ENCODE measurements at places on chromosomes 4 and X.
A peak's percentile ranks its signal among the peaks of the same experiment; 100 is the strongest.

DNA sequence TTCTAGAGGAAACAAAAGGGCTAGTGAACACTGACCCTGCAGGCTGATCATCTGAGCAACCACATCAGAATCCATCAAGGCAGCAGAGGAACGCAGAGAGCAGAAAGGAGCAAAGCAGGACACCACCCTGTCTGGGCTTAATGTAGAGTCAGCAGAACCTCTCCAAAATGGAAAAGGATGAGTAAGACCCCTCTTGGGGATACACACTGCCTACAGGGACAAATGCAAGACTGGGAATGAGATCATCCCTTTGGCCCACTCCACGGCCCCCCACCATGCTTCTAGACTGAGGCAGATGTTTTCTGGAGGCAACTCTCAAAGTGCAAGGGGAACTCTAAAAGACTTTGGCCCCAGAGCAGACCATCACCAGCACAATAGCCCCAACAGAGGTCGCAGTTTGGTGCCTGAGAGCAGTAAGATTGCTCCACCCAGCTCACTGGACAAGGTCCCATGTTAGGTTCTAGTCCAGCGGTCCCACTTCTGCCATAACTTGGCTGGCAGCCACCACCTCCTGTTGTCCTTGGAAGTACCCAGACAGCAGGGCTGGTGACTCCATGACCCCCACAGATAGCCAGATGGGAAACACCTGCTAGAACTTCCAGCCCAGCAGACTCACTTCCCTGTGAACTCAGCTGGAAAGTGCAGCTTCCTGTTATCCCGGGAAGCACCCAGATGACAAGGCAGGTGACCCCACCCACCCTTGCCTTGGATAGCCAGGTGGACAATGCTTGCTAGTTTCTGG, 372.7 kb downstream of the INPP4B start:
- DNase-seq: no peak

GRCh38 chr4:35802644-35803043, 441.7 kb downstream of the ARAP2 start:
- no peak for DNase-seq

DNA sequence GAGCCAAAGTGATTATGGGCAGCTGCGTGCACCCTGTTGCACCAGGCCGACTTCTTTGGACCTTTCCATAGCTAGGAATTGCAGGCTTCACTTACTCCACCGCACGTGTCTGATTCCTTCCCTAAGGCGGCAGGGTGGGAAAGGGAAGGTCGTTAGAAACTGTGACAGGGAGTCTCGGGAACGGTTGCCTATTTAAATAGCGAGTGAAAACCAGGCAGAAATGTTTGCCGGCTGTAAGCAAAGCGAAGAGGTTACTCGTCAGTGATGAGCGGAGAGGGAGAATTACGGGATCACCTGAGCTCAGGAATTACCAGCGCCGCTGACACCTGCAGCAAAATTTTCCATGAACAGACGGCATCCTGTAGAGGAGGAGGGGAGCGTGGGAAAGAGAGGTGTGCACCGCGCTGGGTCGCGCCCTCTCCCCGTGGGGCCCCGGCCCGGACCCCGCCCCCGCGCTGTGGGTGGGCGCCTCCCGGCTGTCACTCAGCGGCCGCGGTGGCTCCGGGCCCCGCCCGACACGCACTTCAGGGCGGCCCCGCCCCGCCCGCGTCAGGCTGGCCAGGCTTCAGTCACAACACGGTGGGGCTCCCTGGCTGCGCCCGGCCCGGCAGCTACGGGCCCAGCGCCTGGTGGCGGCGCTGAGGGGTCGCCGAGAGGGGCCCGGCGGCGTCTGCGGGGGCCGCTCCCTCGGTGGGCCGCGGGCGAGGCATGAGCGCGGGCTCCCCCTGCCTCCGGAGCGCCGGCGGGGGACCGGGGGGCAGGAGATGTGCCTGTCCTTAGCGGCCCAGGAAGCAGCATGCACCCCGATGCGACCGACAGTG, at the start of gene SNX25:
Gene SNX25, plus strand, starts transcription at position 568 of the 821 bp plus-strand sequence. Its CDS starts 229 bp downstream, at position 797.
- peak; percentile 72 for DNase-seq

- DNase-seq: no peak
These were observed 1180.9 kb upstream of the ADGRL3 start for GRCh38 chr4:60019180-60019579.

GRCh38 chrX:121052122-121052521, 4.7 kb downstream of the GLUD2 start:
- no peak for DNase-seq

DNA sequence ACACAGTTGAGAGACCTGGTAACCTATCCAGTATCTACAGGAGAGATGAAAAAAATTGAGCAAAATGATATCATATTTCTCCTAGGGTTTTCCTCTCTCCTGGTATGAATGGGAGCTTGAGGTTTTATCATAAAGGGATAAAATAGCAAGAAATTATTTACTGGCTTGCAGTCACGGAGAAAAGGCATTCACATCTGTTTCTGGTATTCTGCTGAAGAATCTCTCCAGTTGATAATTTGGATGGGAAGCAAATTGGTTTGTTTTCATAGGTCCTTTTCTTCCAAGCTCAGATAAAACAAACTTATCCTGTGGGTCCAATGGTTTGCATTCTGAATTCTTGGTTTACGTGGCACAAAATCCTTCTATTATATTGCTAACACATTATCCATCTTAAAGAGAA, 83.1 kb upstream of the GYPA start:
- no peak for DNase-seq

GRCh38 chrX:132955690-132956089, 2.7 kb downstream of the HS6ST2 start:
- DNase-seq: no peak

GRCh38 chrX:9646471-9647224, 119.0 kb downstream of the GPR143 start:
- DNase-seq: no peak

DNA sequence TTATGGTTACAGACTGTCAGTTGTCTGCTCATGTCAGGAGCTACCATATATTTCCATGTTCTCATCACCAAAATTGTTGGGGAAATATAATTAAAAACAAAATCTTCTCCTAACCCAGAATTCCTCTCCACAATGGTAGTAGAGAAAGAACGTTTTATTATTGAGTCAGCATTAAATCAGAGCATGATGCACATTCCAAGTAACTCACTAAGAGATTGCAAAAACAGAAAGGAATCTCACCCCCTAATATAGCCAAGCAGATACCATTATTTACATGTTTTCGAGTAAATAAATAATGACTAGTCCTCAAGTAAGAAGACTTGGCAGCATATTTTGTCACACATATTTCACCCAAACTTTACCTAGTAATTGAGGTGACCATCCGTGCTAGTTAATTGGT, 36.2 kb upstream of the ARHGEF6 start:
- no peak for DNase-seq

DNA sequence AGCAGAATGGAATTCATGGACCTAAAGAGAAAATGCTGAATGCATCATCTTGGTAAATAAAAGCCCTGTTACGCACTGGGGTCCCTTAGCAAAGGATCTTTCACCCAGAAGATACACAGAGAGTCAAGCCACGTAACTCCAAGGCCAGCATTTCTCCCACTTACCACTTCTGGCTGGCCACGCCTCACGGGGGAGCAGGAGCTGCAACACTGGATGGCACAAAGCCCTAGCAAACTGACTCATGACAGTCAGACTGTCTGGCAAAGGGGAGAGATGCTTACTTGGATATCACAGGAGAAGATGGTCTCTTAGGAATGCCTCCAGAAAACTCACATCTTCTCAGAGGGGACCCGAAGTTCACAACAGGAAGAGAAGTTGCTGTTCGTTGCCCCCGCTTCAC, 51.4 kb upstream of the BCLAF3 start:
- DNase-seq: no peak

- DNase-seq: no peak
These were observed 1026.7 kb upstream of the TENM3 start for GRCh38 chr4:181216501-181216900.

- DNase-seq: no peak
These were observed 26.1 kb downstream of the ARHGEF6 start for GRCh38 chrX:136754651-136755050.

DNA sequence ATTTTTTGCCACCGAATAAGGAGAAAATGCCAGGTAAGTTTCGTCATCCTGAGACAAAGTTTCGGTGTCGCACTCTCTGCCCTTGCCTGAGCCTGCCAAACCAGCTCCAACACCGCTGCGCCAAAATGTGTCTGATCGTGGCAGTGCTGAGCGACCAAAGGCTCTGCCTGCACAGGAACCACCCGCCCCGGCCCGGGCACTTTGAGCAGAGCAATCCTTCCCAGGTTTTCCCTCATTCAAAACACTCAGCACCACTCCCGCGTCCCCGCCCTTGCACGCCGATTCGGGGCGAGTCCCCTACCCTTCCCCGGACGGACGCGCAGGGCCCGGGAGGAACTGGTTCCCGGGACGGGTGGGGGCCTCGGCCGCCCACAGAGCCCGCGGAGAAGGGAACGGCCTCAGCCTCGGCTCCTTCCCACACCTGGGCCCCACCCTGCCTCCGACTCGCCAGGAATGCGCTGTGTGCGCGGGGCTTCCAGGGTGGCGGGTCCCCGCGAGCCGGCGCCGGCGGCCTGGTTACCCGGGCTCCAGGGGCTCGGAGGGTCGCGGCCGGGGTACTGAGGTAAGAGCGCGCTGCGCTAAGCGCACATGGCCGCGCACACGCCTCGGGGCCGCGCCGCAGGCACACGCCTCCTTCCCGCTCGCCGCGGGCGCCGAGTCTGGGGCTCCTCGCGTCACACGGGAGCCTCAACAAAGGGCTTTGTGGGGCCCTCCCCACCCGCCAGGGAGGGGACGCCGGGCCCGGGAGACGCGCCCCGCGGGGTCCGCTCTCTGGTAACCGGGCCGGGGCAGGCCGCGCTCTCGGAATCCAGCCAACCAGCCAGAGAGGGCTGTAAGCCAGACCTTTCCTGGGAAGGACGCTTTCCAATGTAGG, at the start of gene C4orf36:
Gene C4orf36, minus strand, starts transcription at position 661 of the 874 bp plus-strand sequence. CDS start 902 bp downstream, outside the sequence.
- peak; percentile 28 for DNase-seq

- no peak for DNase-seq
These were observed 533 bp downstream of the GPR173 start for GRCh38 chrX:53049127-53049517.

DNA sequence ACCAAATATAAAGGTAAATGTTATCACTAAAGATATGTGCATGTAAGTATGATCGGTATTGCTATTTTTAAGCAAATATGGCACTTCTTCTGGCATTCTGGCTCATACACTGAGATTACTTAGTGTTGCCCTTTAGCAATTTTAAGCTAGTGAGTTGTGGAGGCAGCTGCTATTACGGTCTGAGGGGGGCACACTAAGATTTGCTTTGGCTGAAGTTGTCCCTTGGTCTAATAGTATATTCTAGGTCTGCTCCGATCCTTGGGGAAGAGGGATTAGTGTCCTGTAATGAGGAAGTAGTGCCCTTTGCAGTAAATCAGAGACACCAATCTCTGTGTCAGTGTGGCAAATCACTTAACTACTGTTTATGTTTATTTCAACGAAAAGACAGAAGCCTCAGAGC, 196.5 kb upstream of the FTHL17 start:
- no peak for DNase-seq

DNA sequence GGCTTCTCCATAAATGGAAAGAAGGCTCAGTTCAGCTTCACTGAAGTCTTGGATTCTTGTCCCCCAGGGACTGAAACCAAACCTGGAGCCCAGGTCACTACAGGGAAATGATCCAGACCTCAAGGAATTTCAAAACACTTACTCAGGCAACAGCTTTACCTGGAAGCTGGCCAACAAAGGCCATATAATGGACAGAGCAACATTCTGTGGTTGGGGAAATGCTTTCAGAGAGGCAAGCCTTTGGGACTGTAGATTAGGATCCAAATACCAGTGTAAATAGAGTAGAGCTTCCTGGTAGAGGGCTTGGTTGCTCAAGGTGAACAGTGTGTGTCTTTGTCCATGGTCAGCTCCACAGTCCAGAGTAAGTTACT, 57.0 kb upstream of the PROM1 start:
- peak; percentile 41 for DNase-seq

DNA sequence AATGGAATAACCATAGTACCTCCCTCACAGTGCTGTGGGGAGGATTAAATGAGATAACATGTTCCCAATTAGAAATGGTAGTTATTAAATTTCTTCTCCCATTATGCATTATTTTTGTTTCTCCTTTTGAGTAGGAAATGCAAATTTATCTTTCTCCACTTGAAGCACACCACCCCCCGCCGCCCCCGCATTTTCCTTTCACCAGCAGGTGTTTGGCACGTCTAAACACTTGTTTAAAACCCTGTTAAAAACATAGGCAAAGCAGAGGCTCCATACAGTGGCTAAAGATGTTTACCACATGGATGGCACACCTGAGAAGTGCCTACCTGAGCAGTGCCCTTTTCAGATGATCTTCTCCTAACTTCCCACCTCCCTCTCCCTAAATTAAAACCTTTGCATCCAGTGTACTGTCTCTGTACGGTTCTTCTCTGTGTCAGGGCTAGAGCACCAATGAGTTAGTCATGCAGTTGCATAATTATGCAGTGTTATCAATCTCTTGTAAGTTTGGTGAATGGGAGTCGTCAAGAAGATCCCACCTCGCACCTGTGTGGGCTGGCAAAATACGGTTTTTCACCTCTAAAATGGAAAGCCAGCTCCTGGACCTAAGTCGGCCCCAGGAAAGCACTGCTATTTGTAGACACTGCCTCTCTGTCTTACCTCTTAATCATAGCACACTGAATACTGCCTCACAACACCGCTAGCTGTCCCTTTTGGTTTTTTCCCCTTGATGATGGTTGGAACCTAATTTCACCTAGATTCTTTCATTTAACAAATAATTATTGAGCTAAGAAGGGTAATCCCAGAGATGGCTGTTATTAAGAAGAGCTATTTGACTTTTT, 122.0 kb downstream of the CT47B1 start:
- DNase-seq: no peak

GRCh38 chr4:164977243-164978164, at the start of gene TRIM61:
Gene TRIM61 (minus strand): TSS chr4:164977657. CDS start chr4:164970002, 7,655 bp downstream.
- DNase-seq: no peak

DNA sequence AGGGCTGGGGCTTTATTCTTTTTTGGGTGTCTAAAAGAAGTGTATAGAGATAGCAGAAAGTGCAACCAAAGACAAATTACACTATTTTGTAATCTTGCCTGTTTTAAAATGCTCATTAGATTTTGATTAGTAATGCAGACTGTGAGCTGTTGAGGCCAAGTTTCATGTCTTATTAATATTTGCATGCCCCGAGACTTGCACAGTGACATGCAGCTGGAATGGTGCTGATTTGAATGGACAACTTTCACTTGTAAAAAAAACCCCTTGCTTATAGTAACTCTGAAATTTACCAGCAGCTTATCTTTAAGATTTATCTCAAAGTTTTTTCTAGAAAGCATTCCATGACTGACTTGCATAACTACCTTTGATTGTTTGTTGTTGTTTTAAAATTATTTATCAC, 835.1 kb upstream of the IGFBP7 start:
- no peak for DNase-seq

DNA sequence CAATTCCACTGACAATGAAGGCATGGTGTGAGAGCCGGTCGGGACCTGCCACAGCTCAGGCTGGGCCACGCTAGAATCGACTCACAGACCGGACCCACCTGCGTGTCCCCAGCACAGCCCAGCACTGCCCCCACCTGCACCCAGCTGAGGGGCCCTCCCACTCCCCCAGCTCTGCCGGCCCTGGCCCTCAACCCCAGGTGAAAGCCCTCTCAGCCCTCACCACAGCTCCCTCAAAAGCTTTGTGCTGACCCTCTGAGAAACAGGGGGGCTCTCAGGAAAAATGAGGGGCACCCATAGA, 25.1 kb downstream of the GAK start:
- no peak for DNase-seq

All from NCI-H1048 (cell line).